ENCODE measurements at places on chromosomes 6 and 20.

DNA sequence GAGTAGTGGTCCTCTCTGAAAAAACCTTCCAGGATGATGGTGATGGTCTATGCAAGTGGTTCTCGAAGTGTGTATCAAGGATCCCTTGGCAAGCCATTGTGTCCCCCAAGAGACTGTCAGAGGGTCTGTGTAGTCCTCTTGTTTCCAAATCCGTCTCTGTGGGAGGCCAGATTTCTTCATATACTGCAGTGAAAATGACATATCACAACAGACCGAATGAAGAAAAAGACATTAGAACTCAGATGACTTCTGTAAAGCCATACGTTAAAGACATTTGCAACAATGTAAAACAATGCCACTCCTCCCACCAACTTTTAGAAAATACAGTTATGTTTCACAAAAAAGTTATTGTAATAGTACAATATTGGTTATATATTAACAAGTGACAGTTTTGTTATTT, 27.2 kb upstream of the LAMP5 start:
- no peak for DNase-seq

DNA sequence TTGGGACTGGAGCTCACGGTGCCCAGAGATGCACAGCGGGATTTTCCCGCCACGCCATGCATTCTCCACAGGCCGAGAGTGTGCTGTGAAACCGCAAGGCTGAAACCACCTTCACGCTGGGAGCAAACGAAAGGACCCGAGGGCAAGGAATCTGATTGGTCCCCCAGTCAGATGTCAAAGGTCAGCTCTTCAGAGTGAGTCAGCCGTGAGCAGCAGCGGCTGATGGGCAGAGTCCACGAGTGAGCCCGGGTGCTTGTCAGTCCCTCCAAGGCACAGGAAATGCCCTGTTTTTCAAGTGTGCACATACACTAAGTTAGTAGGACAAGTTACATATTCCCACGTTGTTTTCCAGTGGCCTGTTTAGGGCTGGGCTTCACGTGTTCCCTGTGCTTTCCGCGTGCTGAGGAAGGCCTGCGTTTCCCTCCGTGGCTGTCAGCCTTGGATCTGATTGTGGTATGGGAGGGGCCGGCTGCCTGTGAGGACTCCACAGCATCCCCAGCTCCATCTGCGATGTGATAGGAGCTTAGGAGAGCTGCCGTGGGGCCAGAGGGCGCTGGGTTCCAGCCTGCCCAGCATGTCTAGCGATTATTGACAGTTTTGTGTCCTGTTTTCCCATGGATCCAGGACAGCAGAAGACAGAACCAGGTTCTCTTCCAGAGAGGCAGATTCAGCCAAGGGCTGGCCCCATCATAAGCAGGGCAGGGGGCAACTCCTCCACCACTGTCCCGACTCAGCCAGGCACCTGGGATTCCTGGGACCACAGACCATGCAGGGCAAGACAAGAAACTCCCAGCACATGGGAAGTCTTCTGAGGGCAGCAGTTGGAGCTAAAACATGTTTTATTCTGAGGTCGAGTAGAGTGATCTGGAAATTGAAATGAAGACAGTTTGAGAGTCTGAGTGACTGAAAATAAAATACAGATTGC, 38.2 kb upstream of the FRMD1 start:
- DNase-seq = no peak

DNA sequence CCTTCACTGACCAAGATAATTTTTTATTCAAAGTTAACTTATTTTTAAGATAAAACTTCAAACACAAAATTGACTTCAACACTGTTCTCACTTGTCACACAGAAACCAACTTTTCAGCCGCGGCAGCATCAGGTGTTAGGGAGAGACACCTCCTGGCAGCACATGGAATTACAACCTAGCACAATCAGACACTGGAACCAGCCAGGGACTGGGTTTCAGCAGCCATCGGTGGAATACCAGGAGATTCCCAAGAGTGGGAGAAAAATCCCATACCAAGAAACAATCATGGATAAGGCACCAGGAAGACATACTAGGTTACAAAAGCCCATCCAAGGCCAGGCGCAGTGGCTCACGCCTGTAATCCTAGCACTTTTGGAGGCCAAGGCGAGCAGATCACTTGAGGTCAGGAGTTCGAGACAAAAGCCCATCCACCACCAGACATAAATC, 70.0 kb downstream of the SNX5 start:
- DNase-seq = peak; percentile 74

- DNase-seq = no peak
Measured at GRCh38 chr6:39211183-39211582, 18.1 kb downstream of the KCNK5 start.

DNA sequence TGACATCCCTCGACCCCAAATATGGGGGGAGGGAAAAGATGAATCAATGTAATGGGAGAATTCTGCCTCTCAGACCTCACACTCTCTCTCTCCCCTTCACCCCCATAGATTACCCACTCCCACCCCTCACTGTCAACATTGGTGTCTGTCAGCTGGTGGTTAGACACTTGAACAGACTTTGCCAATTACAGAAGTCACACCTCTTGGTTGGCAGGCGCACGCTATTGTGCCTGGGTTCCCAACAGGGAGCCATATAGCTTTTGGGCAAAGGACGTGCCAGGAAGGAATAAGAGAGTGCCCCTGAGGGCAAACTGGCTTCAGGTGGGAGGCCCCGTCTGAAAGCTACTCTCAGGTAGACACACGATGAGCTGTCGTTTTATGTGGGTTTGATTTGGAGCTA, 54.1 kb upstream of the FYN start:
- no peak for DNase-seq

GRCh38 chr20:59042151-59042795, at the start of gene PRELID3B:
Gene PRELID3B, minus strand, starts transcription at chr20:59042786. Its CDS starts 56 bp downstream, at chr20:59042730.
- DNase-seq = no peak

- DNase-seq = no peak
Measured at GRCh38 chr6:98958776-98959175, 11.0 kb upstream of the FBXL4 start.

GRCh38 chr6:8831366-8832152, 396.2 kb upstream of the SLC35B3 start:
- DNase-seq = no peak

GRCh38 chr6:31416394-31417014, 13.1 kb downstream of the MICA start:
- DNase-seq = no peak

GRCh38 chr20:45346851-45347250, 1.4 kb downstream of the SDC4 start:
- no peak for DNase-seq

GRCh38 chr20:922781-923180, 6.6 kb upstream of the ANGPT4 start:
- DNase-seq = no peak

DNA sequence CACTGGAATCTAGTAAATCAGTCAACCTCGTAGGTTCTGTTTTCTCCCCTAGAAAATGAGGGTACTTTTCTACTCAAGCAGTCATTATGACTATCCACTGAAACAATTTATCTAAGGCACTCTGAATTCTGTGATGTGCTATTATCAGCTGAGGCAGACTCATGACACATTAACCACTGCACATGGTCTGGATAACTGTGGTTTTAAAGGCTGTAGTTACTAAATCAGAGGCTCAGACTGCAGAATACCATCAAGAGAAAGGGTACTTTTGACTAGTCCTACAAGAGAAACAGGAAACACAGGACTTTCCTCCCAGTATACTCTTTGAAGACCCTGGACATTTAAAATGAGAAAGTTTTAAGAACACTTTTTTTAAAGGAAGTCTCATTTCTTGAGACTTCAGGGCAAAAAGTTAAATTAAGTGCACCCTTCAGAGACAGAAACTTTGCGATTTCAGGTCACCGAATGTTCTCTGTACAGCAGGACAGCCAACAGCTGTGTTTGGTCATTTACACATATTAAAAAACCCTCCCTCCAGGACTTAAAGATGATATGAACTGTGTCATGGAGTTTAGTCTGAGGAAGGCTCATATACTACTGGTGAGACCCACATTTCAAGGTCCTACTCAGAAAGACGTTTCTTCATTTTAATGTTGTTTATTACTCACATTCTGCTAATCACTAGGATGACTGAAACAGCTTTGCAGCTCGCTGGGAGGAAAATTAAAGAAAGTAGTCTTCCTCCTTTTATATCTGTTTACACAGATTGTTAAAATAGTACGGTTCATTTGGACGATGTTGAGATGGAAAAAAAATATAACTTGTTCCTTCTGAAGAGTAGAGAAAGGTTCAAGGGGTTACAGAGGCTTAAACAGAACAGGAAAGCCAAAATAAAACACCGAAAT, 19.9 kb downstream of the ATXN1 start:
- DNase-seq = peak; percentile 98

DNA sequence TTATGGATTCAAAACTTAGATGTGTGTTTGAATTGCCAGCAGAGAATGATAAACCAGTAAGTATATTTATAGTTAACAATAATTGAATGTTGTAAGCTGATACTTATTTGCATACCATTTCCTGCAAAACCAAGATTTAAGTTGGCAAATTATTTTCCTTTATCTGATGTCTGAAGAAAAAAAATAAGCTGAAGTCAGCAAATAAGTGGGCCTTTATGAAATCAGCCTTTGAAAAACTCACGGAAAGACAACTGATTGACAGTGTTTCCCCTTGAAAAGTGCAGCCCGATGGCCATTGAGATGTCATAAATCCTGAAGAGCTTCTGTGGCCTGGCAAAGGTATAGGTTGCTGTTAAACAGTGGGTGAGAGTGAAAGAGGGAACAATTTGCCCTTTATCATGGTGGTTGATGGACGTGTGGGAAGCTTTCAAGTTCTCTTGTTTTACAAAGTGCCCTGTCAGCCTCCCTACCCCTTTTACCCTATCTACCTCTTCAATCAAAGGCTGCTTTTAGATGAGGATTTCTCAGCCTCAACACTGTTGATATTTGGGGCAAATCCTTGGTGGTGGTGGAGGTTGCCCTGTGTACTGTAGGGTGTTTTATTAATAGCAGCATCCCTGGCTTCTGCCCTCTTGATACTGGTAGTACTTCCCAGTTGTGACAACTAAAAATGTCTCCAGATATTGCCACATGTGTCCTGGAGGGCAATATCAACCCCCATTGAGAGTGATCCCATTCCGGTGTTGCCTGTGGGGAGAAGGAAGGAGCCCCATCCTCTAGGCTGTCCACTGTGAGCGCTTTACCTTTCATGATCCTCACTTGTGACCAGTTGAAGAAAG, 50.2 kb downstream of the VAPB start:
- no peak for DNase-seq

GRCh38 chr6:6246544-6246943, 73.9 kb downstream of the F13A1 start:
- peak; percentile 52 for DNase-seq

GRCh38 chr6:158713469-158713868, 63.6 kb downstream of the SYTL3 start:
- DNase-seq = no peak

DNA sequence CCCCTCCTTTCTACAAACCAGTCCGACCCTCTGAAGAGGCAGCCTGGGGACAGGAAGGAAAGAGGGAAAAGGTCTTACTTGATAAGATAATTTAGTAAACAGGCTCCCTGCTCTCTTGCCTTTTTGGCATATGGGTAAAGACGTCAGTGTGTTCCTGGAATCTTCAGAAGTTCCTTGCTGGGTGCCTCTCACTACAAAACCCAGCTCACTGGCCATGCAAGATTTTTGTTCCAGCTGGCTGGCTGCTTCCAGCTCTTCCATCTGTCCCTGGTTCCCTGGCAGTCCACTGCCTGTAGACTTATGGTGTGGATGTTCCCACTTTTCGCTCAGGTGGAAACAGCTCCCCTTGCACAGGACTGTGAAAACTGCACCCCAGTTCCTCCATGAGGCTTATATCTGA, 57.4 kb downstream of the MOCS1 start:
- no peak for DNase-seq

DNA sequence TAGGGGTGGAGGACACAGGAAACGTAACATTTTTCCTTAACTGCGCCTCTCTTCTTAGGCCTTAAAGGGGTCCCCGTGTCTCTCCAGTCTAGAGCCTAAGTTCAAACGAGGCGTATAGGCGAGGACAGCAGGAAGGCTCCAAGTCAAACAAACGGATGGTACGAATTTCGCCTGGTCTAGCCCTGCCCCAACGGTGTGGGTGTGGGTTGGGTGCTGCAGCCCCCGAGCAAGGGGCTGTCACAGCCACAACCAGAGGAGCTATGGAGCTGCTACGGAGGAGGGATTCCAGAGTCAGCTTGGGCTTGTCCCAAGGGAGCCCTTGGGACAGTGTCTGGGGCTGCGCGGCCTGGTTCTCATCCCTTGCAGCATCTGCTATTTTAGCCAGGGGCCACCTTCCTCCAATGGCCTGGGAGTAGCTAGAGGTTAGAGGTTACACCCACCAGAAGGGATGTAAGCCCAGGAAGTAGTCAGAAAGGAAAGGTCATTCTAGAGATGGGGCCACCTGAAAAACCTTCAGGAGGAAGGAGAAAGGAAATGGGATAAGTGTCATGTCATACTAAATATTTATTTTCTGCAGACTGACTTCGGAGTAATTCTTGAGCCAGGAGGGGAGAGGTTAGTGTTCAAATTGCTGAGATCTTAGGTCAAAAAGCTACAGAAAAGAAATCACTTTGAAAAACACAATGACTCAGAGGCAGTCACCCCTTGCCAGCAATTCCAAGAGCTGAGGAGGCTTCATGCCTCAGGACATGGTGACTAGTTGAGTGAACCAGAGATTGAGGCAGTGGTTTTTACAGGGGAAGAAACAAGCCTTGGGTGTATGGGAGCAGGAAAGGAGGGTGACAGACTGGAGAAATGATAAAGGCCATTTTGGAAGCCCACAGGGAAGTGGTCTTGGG, 21.7 kb downstream of the VPS52 start:
- DNase-seq = peak; percentile 75

Data from fibroblast of upper back skin (primary cell).